ENCODE measurements at places on chromosomes 2 and 18.

DNA sequence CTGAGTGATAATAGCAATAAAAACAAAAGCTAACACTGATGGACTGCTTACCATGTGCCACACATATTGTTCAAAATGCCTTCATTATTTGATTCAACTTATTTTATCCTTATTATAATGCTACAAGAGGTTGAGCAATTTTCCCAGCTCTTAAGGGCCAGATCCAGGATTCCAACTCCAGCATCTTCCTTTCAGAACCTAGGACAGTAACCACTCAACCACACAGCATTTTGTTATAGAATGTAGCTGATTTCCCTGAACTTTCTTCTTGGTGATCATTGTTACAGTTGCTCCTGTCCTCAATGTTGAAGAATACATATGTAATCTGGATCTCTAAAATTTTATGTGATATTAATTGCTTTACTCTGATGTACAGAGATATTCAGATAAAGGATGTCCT, 341.7 kb downstream of the PIK3C3 start:
- DNase-seq, result no peak

DNA sequence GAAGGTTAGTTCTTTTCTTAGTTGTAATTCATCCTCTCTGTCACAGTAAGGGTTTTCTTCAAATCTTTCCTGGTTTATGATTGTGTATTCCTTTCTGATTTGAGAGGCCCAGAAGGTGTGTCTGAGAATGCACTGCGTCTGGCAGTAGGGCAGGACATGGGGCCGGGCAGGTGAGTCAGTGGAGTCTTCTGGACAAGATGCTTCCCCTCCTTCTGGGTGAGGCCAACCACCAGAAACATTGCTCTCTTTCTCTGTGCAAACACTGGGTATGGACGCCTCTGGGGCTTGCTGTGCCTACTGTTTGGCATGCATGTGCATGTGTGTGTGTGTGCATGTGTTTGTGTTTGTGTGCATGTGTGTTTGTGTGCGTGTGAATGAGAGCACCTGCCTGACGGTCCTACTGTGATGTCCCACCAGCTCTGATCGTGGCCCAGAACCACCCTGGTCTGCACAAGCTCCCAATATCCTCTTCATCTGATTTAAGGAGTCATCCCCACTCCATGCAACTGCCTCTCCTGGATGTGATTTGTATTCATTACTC, 93.2 kb upstream of the DLX2 start:
- no peak for DNase-seq

- DNase-seq, result no peak
Observed at GRCh38 chr2:114864901-114865300, 422.5 kb downstream of the DPP10 start.

DNA sequence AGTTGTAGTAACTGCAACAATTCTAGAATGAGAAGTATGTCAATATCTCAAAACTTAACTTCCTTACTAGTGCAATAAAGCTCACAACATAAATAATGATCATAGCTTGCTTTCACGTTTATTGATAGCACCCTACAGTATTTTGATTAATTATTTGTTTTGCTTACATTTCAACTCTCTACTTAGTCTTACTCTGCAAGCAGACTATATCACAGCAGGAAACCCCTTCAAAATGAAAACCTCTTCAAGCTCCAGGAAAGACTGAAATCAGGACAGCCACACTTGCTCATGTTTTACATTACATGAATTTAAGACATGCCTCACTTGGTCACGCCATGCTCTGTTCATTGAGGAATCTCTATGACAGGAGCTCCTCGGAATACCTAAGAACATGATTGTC, 3.3 kb downstream of the OLA1 start:
- DNase-seq, result no peak

DNA sequence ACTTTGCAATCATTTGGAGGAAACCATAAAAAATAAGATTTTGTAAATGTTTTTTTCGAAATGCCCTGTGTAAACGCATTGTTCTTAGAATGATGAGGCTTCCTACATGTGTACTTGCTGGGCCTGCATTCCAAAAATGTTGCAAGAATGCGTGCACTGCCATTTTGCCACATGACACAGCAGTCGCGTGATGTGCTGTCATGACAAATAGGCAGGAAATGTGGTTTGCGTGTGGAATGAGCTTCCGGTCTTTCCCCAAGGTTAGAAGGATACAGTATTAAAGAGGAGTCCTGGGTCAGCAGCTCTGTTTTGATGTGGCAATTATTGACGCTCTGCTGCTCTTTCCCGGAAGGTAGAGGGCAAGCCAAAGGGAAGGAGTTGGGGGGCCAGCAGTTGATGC, 18.1 kb upstream of the SERPINB2 start:
- DNase-seq, result no peak

DNA sequence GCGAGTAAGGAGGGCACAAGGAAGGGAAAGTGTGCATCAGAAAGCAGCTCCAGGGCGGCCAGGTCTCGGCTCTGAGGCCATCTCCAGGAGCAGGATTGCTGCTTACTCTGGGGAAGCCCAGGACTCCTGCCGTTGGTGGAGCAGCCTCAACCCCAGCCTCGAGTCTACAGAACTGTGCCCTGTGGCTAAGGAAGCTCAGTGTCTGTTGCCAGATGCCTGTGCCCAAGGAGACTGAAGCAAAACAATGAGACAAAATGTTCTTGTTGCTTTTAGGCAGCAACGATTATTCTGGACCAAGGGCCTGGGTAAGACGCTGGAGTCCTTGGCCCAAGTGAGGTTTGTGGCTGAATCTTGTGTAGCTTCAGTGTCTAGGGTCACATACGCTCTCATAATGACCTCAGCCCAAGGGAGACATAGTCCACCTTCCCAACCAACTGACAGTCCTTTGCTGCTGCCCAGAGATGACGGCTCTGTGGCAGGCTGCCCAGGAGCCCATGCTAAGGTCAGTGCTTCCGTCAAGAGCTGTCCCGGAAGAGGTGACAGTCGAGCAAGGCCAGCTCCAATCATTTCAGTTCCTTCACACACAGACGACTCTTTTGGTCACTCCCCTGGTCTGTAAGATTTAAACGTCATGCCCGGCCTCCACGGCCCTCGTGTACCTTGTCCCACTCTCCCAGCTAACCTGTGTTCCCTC, 223.8 kb downstream of the TTC32 start:
- DNase-seq, result no peak

DNA sequence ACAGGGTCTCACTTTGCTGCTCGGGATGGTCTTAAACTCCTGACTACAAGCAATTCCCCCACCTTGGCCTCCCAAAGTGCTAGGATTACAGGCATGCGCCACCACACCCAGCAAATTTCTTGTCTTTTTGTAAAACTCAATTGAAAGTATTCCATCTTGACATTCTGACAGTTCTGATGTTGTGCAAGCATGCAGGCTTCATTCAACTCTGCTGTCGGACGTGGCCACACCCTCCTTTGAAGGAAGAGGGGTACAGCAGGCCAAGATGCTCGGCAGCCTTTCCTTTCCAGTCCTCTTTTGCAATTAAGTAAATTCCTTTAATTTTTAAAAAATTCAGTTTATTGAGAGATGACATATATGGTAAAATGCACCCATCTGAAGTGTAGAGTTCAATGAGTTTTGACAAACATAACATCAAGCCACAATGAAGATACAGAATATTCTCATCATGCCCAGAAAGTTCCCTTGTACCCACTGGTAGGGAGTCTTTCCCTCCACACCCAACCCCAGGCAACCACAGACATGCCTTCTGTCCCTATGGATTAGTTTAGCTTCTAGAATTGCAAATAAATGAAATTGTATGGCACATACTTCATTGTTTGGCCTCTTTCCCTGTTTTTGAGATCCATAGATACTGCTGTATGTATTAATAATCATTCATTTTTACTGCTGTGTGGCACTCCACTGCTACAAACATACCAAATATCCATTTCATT, 33.1 kb downstream of the TUBB6 start:
- no peak for DNase-seq

DNA sequence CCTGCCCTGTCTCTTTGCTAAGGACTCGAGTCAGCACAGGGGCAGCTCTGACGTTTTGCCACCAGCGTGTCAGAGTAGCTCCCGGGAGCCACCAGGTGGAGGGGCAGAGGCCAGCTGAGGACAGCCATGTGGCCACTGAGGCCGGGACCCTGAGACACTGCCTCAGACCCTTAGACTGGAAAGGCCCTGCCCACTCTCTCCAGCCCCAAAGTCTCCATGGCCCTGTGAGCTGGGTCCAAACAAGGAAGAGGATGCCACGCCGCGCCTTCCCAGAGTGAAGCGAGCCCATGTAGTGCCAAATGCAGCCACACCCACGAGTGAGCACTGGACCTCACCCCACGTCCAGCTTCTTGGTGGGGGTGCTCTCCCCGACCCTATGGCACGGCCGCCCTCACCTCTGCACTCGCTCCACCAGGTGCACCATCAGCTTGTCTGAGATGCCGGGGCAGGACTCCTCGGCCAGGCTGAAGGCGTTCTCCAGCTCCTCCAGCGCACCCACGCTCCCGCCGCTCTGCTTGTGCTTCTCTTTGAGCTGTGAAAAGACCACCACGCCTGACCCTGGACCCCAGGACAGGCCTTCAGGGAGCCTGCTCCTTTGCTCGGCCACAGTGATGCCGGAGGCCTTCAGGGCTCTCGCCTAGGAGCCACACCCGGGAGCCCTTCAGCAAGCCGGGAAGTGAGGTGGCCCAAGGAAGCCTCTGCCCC, 12.2 kb downstream of the STK25 start:
- no peak for DNase-seq

DNA sequence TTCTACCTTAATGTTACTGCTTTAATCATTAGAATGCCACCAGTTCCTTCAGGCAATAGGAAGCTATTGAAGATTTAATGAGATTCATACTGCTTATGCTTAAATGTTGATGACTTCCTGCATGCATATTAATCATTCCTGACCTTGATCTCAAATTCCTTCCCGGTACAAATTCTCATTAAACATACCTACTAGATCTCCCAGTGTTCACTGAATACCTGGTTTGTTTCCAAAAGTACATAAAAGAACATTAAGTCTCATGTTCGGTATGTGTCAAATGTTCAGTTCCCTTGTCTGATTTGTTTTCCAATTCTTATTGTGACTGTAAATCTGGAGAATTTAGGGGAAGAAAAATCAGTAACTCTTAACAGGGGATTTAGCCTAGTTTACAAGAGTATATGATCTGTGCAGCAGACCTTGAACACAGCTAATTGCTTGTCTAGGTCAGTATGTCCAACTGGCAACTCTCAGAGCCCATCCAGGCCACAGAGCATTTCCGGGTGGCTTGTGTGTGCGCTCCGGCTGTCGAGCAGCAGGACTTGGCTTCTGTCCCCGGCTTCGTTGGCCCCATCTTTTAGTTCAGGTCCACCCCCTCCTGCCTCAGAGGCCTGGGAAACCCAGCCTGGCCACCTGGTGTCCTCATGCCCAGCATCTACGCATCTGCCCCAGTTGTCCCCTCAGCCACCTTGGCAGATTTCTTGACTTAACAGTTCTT, 13.1 kb downstream of the METAP1D start:
- DNase-seq, result no peak

All from stimulated activated CD4-positive, alpha-beta T cell treated with anti-CD3 and anti-CD28 coated beads, Interleukin-15, amount 100 ng/mL, for 1 hour (primary cell).